ENCODE measurements at places on chromosomes 3 and 15.

- no peak for DNase-seq
These were observed 67.0 kb upstream of the CADPS start for GRCh38 chr3:62942227-62942626.

DNA sequence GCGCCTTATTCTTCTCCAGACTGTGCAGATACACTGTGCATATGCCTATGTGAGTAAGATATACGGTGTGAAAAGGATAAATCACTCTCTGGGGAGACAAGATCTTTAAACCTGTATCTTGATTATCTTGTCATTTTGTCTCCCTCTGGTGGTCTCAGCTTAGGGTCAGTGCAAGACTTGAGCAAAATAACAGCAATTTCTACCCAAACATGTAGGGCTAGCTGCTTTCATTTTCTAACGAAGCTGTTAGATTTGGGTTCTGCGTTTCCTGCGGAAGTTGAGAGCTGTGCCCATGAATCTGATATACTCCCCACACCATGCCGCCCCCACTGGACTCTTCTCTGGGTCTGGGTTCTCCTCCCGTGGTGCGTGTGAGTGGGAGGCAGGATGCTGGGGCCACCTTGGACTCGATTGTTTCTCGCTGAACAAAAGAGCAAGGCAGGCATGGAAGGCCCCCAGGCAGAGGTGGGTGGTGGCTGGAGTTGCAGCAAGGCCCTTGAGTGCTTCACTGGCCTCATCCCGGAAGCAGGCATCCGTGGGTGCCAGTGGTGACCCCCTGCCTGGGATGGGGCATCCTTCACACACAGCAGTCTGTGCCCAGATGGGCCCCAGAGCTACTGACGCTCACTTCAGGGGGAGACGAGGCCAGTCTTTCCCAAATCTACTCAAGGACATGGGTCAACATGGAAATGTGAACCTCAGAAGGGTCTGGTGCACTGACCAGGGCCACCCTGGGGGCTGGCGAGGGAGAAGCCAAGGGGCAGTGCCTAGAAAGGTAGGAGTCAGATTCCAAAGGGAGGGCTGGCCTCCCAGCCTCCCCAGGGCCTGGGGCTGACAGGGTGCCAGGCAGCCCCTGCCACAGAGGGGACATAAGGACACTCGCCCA is 179.6 kb downstream of the NSMCE3 start:
- DNase-seq = no peak

- DNase-seq = no peak
These were observed 25.6 kb downstream of the HACD2 start for GRCh38 chr3:123559040-123559861.

GRCh38 chr3:1072041-1072440 is 20.8 kb upstream of the CNTN6 start:
- no peak for DNase-seq

DNA sequence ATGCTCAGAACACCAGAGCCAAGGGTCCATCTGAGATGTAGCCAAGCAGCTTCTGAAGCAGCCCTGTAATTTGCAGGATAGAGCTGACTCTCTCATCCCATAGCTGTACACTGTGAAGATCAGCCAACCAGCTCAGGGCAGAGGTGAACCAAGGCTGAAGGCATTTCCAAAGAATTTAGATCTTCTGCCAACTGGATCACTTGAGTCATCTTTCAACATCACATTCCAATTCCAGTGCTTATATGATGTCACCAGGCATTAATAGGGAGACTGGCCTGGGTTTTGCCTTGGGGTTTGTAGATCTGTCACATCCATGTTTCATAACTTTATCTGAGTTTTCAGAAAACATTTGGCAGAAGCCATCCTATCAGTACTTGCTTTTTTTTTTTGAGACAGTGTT is 98.2 kb downstream of the NR2F2 start:
- DNase-seq = peak; percentile 65

DNA sequence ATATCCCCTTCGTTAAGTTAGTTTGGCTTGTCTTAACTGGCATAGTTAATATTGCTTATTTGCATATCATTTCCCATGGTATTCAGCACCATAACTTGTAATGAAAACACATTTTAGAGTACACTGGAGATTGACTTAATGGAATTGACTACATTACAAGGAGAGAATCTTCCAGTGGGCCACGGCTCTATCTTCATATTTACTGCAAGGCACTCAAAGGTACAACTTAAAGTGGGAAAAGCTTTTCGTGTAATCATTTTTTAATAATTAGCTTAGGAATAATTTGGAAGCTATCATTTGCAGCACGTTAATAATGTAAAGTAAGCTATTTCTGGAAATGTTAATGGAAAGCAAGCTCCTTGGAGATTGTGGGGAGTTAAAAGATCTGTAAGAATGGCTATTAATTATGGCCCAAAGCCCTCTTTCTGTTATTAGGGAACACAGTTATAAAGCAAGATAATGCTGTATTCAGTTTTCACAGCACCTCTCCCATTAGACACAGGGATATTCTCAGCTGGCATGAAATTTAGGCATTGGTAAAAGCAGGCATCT is 551.5 kb upstream of the RGMA start:
- DNase-seq = no peak

DNA sequence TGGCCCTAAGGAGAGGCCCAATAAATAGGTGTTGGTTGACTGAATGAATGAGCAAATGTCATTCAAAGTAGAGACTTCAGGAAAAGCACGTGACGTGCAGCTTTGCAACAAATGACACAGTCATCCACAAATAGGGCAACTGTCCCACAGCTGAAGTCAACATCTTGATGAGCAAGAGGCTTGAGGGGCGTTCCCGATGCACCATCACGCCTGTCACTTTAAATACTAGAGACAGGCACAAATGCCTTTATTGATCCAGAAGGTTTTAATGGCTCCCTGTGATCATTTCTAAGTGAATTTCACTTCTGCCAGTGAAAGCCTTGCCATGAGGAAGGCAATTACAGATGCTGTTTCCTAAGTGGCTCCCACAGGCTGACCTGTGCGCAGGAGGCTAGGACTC is 43.6 kb downstream of the ABTB1 start:
- DNase-seq = no peak

All from ascending aorta (tissue), 2 donors.